ENCODE measurements at places on chromosomes 6 and 20. TPM values are rescaled to one million over a fixed set of nuclear protein-coding genes. Genes with fewer than 3 reads are reported as not detected.
A peak's percentile ranks its signal among the peaks of the same experiment; 100 is the strongest.

GRCh38 chr6:4670290-4670689 lies 105.9 kb upstream of the CDYL start:
- H3K4me1 ChIP-seq = no peaks in the 10 kb centered on the region
- H3K27ac ChIP-seq = no peak overlapping the region
- DNase-seq = no peak

DNA sequence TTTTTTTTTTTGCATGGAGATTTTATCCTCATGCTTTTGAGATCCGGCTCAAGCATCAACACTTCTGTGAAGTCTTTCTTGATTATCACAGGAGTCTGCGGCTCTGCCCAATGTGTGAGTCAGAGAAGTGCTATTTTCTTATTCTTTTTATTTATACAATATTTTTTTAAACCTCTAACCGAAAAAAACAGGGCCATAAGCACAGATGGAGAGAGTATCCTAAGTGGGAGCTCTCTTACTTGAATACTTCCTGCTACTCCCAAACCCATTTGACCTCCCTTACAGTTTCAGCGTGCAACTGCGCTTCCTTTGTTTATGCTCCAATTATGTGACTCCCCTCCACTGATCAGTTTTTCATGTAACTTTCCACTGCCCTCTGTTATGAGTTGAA lies 8.7 kb upstream of the ATXN1 start:
- no peaks in the 10 kb centered on the region for H3K36me3 ChIP-seq
- no peaks in the 10 kb centered on the region for H3K27me3 ChIP-seq
- H3K4me3 ChIP-seq = no peak overlapping the region

The SNAI1 gene
- 10.9 TPM for total RNA-seq

DNA sequence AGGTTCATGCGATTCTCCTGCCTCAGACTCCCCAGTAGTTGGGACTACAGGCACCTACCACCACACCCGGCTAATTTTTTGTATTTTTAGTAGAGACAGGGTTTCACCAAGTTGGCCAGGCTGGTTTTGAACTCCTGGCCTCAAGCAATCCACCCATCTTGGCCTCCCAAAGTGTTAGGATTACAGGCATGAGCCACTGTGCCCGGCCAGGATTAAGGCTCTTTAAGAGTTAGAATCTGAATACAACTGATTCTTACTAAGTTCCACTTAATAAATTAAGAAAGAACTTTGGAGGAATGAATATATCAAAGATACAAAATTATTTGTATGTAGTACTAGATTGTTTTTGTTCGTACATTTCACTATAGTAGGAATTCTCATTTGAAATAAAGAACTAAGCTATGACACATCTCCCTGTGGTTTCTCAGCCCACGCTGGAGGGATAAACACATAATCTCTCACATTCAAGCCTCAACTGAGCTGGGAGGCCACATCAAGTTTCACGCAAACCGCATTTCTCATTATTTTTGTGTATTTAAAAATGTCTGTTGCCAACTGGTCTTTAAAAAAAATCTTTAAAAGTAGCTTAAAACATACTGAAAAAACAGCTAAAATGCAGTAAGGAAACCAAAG lies 34.2 kb downstream of the DTNBP1 start:
- no peaks in the 10 kb centered on the region for H3K36me3 ChIP-seq
- peaks cover 6% of the 10 kb centered on the region for H3K4me1 ChIP-seq
- no peak for DNase-seq

GRCh38 chr20:18669241-18670019 lies 81.6 kb downstream of the DTD1 start:
- peaks cover 4% of the 10 kb centered on the region for H3K4me1 ChIP-seq
- no peaks in the 10 kb centered on the region for H3K36me3 ChIP-seq
- peak overlapping the region; percentile 1 for H3K27ac ChIP-seq
- H3K27me3 ChIP-seq = no peaks in the 10 kb centered on the region
- peak; percentile 53 for DNase-seq

The OPRL1 gene
- 0.51 TPM for total RNA-seq

All from Caco-2 (cell line).